Urinary bladder (tissue), 4 donors: ENCODE measurements at places on chromosomes 2 and 18. TPM values are rescaled to one million over a fixed set of nuclear protein-coding genes. Genes with fewer than 3 reads are reported as not detected.

- DNase-seq: no peak
These were observed 79.8 kb upstream of the MC4R start for GRCh38 chr18:60452421-60452820.

DNA sequence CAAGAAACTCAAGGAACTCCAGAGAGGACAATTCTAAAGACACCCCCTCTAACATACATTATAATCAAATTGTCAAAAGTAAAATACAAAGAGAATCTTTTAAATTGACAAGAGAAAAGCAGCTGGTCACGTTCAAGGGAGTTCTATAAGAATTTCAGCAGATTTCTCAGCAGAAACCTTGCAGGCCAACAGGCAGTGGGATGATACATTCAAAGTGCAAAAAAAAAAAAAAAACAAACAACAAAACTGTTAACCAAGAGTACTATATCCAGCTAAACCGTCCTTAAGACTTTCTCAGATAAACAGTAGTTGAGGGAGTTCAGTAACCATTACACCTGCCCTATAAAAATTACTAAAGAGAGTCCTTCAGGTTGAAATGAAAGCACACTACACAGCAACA lies 33.9 kb downstream of the CCDC138 start:
- no peak for DNase-seq

DNA sequence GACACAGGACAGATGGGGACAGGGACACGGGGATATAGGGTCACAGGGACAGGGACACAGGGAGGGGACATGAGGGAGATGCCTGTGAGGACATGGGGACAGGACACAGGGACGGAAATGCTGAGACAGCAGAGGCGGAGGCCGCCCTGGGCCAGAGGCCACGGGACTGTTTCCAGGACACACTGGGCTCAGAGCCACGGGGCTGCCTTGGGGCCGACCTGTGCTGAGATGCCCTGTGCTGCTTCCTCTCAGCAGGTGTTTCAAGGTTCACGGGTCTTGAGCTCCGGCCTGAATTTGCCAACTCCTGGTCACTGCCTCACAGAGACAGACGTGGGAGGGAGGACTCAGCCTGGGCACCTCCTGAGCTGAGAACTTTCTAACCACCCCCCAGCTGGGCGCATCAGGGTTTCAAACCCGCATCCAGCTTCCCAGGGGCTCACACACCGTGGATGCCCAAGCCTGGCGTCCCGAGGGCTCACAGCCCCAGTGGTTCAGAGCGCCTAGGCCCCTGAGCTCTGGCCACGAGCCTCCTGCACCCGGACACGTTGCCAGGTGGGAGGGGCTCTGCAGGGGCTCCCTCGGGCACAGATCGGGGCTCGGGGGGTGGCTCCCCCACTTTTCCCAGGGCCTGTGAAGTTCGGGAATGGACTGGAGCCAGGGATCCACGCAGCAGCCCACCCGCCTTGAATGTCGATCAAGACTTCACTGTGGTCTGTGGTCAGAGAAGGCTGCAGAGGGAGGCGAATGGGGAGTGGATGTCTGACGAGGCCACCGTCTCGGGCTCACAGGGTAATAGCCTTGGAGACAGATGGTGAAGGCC lies 64.1 kb downstream of the SLC66A2 start:
- DNase-seq: no peak

DNA sequence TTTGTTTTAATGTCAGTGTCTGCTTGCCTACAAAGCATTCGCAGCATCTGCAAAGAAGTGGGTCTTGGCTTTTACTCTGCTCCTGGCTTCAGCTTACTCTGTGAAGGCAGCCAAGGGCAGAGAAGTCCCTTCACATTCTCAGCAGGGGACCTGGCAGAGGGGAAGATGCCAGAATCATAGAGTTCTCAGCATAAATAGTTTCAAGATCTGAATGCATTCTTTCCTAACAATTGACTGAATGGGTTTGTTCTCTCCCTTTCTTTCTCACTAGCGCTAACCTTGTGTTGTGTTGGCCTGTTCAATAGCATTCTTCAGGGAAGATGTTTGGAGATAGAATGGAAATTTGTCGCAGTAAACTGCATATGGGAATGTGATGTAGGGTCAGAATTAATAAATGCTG lies 106.9 kb downstream of the FARSB start:
- no peak for DNase-seq

DNA sequence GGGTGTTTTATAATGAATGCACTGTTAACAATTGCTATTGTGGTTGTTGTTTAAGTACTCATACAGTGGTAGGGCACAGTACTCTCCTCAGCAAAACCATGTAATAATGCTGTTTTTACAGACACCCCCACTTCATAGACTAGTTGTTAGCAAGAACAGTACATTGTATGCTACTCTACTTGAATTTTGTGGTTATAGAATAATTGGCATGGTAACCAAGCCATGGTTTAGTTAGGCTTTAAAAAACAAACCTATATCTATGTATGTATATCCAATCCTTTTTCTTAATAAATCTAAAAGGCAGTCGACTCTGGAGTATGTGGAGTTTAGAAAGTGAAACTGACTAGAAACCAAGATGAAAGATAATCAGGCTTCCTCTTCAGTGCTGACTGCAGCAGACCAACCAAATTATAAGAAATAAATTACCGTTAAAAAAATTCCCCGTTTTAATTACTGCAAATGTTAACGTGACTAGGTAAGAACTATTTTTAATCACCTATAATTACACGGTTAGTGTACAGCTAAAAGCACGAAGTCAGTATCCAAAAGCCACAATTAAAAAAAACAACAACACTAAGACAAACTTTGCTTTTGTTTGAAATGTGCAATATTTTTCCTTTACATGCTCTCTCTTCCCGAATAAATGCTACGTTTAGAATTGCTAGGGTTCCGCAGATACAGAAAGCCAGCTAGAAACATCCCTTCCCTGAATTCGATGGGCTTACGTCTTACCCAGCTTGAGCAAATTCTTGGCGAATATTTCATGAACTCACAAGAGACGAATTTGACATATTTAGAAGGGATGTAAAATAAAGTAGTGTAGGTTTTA lies 113.3 kb upstream of the SERTAD2 start:
- peak; percentile 45 for DNase-seq

GRCh38 chr2:119810049-119810630 lies 50.4 kb downstream of the PTPN4 start:
- DNase-seq: no peak

- DNase-seq: no peak
These were observed 109.9 kb downstream of the WDSUB1 start for GRCh38 chr2:159176555-159176954.

DNA sequence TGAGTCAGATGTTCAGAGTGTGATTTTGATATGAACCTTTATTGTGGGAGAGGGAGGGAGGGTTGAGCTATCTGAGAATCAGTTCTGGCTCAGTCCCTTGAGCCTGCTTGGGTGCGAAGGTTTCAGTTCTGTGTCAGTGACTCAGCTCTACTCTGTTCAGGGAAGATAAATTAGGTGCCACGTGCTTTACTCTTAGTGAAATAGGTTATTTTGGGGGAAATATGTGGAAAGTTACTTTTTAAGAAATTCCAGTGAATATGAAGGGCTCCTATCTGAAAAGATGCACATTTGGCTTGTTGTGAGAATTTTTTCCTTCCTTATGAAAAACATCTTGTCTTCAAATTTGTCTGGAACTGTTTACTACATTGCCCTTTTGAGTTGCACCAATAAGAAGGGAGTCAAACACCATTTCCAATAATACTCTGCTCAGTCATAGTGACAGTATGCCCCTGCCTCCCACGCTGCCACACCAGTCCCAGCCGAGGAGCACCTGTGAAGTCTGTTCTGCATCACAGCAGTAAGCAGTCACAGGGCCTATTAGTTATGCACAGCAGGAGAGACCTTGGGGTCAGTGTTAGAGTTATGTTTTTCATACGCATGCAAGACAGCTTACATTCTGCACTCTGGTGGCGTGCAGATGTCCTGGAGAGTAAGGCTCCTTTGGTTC lies 32.8 kb upstream of the DNAH7 start:
- DNase-seq: no peak

PRSS56 gene
- total RNA-seq: not detected

REEP1 gene
- total RNA-seq: 21.9 TPM

AQP12B gene
- not detected for total RNA-seq

ST6GAL2 gene
- total RNA-seq: 53.2 TPM
